RCC 7860 (cell line): ENCODE measurements at places on chromosomes 1 and 21.
A peak's percentile ranks its signal among the peaks of the same experiment; 100 is the strongest.

- DNase-seq, result no peak
Observed at GRCh38 chr1:248886237-248886895, 19.7 kb upstream of the PGBD2 start.

DNA sequence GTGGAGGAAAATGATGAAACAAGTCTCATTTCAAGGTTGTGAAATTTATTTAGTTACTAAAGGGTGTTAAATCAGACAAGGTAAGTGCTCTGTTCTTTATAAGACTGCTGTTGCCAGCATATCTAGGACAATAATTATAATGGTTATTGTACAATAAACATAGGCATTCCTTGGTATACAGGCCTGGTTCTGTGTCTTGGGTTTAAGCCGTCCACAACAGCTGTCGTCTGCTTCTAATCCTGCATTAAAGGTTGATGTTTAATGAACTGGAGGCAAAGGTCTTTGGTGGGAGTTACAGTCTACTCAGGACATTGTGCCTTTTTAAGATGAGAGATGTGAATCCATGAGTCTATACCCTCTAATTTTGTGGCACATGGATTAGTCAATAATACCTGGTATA is 23.4 kb upstream of the FMO4 start:
- DNase-seq, result no peak

DNA sequence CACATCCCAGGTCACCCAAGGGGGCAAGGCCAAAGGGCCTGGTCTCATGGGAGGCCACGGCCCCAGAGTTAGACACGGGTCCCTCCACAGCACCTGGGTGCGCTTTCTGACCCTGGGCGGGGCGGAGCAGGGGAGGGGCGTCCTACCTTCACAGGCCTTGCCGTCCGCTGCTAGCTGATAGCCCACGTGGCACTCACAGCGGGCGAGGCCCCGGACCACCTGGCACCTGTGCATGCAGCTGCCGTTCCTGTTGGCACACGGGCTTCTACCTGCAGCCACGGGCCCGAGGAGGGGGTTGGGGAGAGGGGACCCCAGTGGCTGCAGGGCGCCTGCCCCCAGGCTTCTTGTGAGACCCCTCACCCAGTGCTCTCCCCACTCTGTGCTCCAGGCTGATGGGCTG is 59.9 kb downstream of the ARHGEF16 start:
- DNase-seq, result no peak

DNA sequence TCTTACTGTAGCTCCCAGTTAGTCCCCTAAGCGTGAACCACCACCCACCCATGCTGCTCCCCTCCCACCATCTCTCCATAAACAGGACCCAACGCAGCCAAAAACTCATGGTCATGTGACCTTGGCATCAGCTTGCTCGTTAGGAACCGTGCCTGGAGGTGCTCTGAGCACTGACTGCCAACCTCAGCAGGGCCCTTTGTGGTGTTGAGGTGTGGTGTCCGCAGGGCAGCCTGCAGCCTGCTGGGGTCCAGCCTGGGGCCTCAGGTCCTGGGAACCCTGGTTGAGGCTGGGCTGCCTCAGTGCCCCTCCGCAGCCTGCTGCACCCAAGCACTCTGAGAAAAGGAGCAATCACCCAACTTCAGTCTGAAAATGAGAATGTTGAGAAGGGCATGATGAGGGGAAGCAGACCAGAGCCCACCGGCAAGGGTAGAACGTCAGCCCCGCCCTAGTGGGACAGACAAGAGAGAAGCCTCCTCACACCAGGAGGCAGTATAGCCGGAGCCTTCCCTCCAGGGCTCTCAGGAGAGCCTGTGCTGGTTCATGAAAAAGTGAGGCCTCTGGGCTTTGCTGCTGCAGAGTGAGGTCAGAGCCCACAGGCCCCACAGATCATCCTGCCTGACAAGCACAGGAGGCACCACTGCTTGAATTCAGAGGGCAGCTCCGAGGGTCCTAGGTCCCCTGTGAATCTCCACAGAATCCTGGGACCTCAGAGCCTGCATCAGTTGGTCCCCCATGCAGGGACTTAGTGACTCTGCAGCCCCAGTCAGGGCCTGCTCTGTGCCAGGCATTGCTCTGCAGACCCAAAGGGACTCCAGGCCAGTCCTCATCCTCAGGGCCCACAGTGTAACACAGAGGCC is 4.9 kb upstream of the COL6A2 start:
- no peak for DNase-seq

DNA sequence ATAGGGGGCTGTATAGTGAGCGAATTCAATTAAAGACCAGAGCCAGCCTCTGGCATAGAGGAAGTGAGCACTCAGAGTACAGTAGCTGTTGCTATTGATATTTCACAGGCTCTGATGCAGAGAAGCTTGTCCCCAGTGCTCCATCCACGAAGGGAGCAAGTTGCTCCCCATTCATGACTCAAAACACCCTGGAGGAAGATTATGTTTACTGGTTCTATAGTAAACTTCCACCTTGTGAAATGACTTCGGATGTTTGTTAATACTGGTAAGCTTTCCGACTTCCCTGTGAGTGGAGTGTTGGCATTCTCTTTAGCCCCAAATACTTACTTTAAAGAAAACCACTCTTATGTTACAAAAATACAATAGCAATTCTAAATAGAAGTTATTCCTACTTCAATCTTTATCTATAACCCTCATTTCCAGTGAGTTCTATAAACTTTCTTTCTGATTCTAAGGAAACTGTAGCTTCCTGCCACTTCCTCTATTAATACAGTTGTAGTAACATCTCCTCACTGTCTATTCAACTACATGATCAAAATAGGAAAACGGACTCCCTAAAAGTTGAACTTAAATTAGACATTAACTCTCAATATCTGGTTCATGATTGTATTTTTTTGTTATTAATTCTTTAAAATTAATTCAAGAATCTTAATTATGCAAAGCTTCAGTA is 46.4 kb downstream of the ZNF281 start:
- DNase-seq, result no peak

- no peak for DNase-seq
Observed at GRCh38 chr1:22053861-22054770, 1.6 kb downstream of the CDC42 start.

GRCh38 chr21:35749904-35750303 is 310.4 kb downstream of the SETD4 start:
- DNase-seq, result no peak

DNA sequence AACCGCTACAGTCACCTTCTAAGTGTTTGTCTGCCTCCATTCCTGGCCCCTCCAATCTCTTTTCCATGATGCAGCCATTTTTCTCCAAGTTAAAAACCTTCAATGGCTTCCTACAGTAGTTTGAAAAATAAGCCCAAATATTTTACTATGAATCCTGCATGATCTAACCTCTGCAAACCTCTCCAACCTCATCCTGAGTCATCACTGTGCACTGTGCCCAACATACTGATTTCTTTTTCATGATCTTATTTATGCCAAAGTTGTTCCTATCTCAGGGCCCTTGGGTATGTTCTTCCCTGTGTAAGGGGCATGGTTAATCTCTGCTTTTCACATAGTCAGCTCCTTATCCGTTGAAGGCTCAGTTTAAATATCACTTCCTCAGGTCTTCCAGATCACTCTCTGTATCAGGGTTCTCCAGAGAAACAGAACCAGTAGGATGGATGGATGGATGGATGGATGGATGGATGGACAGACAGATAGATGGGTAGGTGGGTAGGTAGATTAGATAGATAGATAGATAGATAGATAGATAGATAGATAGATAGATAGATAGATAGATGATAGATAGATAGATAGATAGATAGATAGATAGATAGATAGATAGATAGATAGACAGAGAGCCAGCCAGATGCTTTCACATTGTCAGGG is 18.1 kb upstream of the PTPN14 start:
- DNase-seq, result peak; percentile 70
